SW 1271 (cell line): ENCODE measurements at places on chromosomes 5 and 9.

DNA sequence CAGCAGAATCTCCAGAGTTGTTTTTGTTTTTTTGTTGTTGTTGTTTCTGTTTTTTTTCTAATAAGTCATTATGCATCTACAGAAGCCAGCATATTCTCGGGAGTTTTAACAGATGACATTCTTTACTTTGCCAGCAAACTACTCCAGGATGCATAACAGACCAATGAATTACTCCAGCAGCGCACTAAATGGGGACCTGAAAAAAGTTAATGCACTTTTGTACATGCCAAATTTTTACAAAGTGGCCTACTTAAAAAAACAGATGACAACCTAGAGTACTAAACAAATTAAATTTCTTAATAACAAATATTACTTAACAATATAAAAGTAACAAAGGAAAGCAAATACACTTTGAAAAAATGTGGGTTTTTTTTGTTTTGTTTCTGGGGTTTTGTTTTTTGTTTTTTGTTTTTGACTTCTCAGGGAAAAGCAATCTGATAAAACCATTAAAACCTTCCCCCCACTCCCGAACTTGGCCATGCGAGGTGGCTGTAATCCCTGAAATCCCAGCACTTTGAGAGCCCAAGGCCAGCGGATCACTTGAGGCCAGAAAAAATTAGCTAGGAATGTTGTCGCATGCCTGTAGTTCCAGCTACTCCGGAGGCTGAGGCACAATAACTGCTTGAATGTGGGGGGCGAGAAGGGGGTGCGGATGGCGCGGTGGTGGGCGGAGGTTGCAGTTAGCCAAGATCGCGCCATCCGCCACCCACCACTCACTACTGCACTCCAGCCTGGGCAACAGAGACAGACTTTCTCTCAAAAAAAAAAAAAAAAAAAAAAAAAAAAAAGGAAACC is 352.4 kb downstream of the CETN3 start:
- no peak for DNase-seq

- no peak for DNase-seq
Observed at GRCh38 chr5:93590493-93590892, 7.5 kb downstream of the NR2F1 start.

DNA sequence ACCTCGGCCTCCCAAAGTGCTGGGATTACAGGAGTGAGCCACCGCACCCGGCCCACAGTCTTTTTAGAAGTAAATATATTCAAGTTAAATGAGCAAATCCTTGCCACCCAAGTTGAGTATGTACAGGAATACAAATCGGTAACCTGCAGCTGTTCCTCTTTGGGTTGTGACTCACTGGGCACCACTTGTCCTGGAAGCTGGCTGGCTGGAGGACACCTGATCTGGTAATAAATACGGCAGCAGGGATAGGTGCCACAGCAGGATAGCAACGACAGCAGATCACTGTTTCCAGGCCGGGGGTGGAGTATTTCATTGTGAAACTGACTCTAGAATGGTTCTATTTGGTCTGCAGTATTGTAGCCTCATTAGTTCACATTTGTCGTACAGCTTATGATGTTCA is 35.7 kb upstream of the SLC36A2 start:
- DNase-seq = no peak

GRCh38 chr9:121308765-121309164 is 40.8 kb downstream of the GSN start:
- DNase-seq = no peak

GRCh38 chr9:35716230-35716629 is 15.8 kb downstream of the TLN1 start:
- no peak for DNase-seq

DNA sequence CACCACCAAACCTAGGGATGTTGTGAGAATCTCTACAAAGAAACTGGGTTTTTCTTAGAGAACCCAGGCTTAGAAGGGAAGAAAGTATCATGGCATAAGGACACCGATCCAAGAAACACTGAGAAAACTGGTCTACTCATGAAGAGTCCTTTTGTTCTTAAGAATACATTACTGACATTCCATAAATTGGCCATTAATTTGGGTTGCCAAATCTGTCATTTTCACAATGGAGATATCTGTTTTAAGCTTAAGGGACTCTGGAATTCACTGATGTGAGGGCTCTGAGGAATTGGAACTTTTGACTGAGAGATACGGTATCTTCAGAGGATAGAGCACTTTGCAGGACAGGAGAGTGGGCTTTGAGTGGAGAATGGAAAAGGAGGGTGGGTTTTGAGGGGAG is 315.3 kb upstream of the ZNF608 start:
- no peak for DNase-seq

GRCh38 chr9:94017939-94018531 is 62.9 kb upstream of the BARX1 start:
- no peak for DNase-seq

DNA sequence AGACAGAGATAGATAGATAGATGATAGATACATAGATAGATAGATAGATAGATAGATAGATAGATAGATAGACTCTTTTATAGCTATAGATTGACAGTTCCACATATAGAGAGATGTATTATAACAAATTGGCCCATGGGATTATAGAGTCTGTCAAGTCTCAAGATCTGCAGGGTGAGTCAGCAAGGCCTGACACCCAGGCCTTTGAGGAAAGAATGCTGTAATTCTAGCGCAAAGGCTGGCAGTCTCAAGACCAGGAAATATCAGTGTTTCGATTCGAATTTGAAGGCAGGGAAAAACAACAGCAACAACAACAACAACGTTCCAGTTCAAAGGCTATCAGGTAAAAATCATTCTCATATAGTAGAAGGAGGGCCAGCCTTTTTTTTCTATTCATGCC is 339.2 kb upstream of the CDH9 start:
- no peak for DNase-seq

DNA sequence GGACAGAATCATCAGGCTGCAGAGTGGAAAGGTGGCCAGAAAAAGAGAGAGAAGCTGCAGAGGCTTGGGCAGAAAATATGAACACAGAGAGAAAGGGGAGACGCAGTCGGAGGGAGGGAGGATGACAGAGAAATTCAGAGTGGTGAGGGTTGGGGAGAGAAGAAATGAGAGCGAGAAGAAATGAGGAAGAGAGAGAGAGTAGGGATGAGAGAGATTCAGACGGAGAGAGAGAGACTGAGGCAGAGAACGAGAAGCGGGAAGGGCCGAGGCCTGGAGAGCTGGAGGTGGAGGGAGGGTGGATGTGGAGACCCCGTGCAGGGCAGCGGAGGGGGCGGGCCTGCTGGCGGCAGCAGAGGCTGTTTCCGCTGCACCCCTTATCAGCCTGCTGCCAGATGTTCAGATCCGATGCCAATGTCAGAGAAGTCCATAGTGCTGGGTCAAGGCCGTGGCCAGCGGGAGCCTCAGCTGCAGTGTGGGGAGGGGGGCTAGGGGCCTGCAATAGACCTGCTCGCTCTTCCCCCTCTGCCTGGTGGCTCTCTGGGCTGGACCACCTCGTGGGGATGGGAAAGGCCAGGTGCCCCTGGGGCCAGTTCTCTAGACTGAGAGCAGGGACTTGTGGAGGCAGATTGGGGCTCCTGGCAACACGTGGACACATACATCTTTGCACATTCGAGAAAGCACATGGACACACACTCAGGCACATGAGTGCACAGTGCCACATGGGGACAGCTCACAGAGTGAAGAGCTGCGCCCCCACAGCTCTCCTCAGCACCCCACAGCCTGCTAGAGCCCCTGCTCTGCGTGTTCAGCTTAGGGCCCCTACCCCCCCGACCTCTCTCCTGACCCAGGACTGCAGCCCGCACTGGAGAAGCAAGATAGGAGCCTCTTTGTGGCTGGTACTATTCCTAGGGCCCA is 4.9 kb upstream of the NR5A1 start:
- DNase-seq = no peak

DNA sequence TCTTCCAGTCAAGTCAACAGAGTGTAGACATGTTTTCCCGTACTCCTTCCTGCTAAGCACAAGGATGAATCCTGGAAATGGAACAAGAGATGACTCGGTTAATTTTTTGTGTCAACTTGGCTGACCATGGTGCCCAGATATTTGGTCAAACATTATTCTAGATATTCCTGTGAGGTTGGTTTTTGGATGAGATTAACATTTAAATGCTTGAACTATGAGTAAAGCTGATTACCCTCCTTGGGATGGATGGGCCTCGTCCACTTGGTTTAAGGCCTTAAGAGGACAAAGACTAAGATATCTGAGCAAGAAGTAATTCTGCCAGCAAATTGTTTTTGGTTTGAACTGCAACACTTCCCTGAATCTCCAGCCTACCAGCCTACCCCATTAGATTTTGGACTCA is 338.1 kb upstream of the MSX2 start:
- no peak for DNase-seq

DNA sequence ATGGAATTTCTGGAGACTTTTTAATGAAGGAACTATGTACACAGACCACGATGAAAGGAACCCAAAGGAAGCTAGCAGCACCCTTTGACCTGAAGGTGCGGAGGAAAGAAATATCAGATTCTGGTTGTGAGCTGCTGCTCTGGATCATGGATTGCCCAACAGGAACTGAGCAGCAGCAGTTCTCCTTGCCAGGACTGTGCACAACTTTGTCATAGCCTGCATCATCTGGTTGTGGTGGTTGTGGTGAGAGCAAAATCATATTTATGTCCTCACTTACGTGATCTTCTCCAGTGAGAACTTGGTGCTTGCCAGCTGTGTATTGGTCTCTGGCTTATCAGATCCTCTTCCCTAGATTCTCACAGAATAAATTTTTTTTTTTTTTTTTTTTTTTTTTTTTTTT is 70.7 kb upstream of the LPAR1 start:
- DNase-seq = no peak

GRCh38 chr9:97046228-97046627 is 7.3 kb upstream of the CTSV start:
- DNase-seq = peak; percentile 15
